ENCODE measurements at places on chromosomes 6 and 20.

- no peak for DNase-seq
These were observed 17.9 kb upstream of the EXOC2 start for GRCh38 chr6:710601-711571.

DNA sequence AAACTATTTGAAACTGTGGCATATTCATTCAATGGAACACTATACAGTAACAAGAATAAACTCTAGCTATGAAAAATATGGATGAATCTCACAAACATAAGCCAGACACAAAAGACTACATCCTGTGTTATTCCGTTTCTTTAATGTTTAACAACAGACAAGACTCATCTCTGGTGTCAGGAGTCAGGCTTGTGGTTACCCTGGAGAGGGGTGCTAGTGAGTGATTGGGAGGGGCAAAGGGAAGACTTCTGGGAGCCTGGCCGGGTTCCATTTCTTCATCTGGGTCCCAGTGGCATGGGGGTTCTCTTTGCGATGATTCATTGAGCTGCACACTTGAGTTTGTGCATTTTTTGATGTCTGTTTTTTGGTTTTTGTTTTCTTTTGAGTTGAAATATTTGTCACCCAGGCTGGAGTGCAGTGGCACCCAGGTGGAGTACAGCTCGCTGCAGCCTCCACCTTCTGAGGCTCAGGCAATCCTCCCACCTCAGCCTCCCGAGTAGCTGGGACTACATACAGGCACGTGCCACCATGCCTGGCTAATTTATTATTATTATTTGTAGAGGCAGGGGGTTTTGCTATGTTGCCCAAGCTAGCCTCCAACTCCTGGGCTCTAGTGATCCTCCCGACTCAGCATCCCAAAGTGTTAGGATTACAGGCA lies 21.2 kb upstream of the TTPAL start:
- DNase-seq = no peak

DNA sequence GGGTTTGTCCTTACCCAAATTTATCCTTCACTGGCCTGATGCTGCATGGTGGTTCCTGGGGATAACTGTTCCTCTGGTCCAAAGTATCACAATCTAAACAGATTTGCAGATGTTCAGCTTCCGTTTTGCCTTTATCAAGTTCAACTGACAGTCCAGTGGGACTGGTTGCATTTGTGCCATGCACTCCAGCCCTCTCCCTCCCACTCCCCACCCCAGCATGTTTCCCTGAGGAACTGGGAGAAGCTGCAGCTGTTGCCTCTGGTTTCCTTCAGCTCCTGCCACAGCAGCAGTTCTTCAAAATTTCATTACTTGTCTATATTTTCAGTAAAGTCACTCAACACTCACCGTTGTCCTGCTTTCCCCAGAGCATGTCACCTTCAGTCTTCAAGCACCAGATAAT lies 39.5 kb upstream of the KIF16B start:
- DNase-seq = no peak

GRCh38 chr6:14206391-14206790 lies 88.8 kb downstream of the CD83 start:
- no peak for DNase-seq

DNA sequence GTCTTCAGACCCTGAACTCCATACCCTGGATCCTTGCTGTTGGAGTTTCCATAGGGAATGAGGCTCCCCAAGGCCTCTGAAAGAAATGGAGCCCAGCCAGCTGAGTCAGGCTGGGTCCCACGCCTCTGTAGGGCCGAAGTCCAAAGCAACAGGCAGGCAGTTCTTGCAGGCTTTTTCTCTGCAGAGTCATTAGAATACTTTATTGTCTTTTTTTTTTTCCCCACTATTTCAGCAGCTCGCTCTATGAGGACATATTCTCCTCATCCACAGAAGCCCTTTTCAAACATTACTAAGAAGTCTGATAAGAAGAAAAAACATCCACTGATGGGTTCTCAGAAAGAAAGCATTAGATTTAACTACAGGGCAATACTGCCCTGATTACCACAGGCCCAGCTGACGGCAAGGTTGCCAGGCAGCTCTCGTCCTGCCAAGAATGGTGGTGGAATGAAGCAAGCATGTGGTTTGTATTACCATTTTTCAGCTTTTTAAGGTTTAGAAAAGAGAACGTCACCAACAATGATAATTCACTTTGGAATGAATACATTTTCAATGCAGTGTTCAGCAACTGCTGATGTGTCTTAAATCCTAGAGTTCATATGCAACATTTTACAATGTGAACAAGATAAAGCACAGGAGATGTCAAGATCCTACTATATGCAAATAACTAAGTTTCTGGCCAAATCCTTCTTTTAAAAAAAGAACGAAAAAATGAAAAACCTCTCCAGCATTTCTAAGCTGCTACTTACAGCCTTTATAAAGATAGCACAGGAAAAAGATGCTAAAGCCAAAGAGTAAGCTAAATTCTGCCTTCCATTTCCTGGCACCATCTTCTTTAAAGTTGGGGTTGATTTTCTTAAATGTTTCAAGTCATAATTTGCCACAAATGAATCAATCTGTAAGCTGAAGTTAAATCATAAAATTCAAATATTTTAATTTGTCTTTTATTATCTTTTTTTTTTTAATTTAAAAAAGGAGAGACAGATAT lies 223.6 kb upstream of the CITED2 start:
- no peak for DNase-seq

DNA sequence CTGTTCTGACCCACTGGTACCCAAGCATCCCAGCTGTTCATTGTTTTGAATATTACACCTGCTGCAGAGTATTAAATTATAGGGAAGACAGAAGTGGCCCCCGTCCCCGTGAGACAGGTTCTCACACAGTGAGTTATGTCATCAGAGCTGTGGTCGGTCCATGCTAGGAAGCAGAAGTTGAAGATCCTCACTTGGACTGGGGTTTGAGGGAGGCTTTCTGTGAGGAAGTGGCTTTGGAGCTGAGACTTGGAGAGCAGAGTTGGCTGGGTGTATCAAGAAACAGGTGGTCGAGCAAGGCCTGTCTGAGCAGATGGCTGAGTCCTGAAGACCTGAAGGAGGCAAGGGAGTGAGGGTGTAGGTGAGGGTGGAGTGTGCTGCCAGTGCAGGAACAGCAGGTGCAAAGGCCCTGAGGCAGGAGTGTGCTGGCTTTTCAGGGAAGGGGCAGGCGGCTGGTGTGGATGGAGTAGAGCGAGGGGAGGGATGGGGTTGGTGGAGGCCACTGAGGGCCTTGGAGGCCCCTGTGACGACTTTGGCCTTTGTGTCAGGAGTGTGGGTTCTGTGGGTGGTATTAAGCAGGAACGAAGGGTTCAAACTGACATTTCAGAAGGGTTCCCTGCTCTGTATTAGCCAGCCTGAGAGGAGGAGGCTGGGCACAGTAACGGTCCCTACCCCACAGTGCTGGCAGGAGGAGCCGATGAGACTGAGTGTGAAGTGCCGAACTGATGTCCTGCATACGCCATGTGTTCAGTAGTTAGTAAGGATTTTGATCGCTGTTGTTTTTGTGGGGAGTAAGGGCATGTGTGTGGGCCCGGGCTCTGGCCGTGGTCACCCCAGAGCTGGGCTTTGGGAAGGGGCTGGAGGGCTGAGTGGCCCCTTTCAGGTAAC lies 11.8 kb downstream of the SRC start:
- no peak for DNase-seq

GRCh38 chr20:957544-957943 lies 41.4 kb upstream of the ANGPT4 start:
- no peak for DNase-seq

GRCh38 chr6:24743944-24744335 lies 25.0 kb upstream of the C6orf62 start:
- no peak for DNase-seq

DNA sequence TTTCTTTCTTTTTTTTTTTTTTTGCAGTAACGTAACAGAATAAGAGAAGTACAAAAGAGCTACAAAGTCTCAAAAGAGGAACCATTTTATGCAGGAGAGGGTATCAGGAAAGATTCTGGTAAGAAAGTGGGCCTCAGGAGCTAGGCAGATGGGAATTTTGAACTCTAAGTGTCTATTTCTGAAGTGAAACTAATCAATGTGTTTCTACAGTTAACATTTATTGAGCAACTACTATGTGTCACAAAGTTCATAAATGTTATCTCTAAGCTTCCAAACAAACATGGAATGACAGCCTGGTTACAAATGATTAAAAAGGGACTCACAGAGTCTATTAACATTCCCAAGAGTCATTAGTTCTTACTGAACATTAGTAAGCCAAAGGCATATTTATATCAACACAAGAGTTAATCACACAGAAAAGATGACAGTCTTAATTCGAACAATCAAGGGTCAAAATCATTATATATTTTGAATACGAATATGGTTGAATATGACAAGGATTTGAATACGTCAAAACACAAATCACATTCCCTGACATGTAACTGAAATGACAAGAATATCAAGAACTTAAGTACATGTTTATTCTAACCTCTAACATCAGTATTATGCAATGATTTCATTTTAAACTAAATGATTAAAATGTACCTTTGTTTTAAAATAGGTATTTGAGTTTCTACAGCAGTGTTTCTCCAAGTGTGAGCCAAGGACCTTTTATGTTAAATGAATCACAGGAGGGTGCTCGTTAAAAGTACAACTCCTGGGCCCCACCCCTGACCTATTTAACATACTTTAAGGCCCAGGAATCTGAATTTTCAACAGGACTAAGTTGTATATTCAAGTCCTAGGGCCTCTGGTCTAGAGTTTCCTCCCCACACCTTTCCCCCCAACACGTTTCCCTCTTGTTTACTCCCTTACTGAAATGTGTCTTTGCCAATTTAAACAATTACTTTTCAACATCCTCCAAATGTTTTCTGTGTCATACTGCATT lies 89.7 kb downstream of the ATXN1 start:
- DNase-seq = no peak

DNA sequence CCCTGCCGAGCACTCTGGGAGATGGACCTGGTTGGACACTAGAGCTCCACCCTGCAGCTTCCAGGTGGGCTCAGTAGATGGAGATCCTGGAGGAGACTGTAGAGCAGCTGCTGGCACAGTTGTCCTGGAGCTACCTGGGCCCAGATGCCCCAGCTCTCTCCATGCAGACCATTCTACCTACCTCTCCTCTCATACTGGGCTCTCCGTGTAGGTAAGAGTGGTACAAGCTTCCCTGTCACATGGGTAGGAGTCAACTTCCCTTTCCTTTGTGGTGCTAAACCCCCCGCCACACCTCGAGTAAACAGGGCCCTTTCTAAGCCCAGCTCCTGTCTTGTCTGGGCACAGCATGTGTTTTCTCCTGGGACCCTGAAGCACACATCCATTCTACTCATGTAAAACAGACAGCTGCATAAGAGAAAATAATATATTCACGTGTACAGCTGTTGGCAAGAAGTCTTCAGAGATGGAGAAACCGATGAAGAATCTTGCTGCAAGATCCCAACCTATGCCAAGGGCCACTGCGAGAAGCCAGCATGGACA lies 108.1 kb upstream of the DUSP22 start:
- no peak for DNase-seq

DNA sequence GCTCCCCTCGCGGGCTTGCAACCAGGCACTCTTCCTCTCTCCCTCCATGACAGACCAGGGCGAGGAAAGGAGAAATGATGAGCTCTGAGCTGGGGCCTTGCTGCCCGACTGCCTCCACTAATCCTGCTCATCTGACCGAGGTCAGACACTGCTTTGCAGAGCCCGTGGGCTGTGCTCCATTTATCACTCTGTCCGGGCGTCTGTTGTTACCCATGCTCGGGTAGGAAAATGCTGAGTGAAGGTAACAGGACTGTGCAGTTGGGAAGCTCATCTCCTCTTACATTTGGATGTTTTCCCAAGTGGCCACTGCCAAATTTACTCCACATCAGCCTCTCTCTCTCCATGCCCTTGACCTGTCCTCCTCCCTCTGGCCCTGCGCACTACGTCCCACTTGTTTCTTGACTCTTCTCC lies 14.6 kb downstream of the RPS6KA2 start:
- no peak for DNase-seq

GRCh38 chr20:35600993-35601973 lies 14.3 kb upstream of the SPAG4 start:
- DNase-seq = peak; percentile 15

DNA sequence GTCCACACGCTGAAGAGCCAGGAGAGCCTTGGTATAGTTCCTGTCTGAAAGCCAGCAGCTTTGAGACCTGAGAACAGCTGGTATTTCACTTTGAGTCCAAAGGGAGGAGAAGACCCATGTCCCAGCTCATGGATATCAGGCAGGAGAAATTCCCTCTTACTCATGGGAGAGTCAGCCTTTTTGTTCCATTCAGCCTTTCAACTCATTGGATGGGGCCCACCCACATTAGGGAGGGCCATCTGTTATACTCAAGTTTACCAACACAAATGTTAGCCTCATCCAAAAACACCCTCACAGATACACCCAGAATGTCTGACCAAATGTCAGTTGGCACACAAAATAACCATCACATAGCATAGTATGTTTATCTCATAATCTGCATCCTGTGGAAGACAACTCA lies 80.1 kb downstream of the GMDS start:
- DNase-seq = peak; percentile 27

GRCh38 chr20:17631576-17632319 lies 50.3 kb downstream of the RRBP1 start:
- no peak for DNase-seq
